ENCODE measurements at places on chromosomes 6 and 20. TPM values are rescaled to one million over a fixed set of nuclear protein-coding genes. Genes with fewer than 3 reads are reported as not detected.

DNA sequence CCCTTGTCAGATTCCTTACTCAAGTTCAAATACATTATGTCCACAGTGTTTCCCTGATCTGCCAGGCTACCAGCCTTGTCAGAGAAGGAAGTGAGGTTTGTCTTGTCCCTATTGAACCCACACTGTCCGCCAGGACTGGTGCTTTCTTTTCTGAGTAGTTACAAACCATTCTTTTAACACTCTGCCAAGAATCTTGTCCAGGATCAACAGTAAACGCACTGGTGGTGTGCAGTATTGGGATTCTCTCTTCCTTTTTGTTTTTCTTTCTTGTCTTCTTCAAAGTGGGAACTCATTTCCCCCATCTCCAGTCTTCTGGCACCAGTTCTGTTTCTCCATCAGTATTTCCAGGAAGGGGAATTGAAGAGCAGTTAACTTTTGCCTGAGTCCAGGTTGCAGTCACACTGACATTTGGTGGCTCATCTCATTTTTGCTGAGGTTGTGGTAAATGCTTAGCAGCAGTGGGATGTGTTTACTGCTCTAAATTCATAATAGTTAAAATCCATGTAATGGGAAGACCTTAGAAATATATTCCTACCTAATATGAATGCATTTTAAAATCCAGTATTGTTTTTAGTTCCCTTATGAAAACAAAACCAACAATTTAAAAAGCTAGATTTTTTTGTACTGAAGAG lies 295.3 kb downstream of the PRL start:
- no peak for DNase-seq

Gene BAG2
- polyA plus RNA-seq, result 3.9 TPM

DNA sequence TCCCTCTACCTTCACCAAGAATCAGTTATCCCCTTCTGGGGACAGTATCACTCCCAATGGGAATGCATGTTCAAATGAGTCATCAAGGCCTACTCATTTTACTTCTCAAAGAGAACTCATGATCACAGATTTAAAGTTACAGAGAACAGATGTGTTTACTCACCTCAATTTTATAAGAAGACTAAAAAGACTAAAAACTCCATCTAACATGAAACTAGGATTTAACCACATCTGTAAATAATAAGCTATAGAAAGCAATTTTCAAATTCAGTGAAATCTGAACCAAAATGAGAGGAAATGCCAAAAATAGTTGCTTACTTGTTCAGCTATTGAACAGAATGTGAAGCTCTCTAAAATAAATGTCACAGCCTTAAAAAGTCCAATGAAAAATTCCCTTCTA lies 300.1 kb upstream of the KCNQ5 start:
- DNase-seq, result no peak

DNA sequence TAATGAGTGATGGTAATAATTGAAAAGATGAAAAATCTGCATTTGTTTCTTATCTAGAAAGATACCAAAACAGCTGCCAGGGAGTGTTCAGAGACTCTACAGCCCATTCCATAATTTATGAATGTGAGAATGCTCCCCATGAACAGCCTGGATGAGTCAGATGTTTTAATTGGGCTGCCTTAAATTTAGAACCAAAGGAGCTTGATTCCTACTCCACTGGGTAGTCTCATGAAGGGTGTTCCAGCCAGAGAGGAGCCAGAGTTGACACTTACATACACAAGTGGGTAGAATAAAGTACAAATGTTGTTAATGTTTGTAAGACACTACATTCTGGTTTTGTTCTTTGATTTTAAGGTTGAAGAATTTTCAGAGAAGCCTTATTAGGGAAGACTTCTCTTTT lies 158.7 kb upstream of the PRND start:
- no peak for DNase-seq

Gene TOP1
- 13.5 TPM for polyA plus RNA-seq

Gene PRICKLE4
- polyA plus RNA-seq, result 6.1 TPM

DNA sequence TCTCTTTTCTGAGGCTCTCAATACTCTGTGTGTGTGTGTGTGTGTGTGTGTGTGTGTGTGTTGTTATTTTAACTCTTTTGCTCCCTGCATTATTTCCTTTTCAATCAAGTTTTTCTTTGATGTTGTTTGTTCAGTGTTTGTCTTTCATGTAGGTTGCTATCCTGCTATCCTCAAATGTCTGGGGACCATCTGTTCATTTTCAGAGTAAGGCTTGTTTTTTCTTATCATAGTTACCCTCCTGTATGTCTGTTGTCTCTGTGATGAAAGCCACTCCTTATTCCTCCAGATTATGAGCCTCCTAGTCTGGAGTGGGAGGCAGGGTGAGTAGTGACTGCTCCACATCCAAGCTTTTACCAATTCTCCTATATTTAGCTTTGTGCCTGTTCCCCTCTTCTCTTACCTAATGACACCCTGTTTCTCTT lies 9.2 kb downstream of the ENPP3 start:
- no peak for DNase-seq

- no peak for DNase-seq
These were observed 381.1 kb upstream of the ZFP64 start for GRCh38 chr20:52572687-52573086.

DNA sequence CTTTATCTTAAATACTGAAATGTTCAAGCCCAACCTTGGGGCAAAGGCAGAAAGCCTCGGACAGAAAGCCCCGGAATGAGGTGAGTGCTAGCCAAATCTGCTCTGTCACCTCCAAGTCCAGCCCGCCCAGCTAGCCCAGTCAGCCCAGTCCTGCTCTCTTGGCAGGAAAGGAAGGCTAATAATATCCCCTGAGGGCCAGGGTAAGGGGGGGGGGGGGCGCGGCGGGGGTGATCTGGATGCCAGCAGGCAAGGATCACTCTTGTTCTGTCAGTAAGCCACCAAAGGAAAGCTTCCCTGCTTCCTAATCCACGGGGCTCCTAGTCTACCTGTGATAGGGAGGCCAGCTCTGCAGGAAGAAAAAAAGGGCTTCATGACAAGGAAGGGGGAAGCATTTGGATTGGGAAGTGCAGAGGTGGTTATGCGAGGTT lies 1.1 kb downstream of the NDRG3 start:
- peak; percentile 71 for DNase-seq

DNA sequence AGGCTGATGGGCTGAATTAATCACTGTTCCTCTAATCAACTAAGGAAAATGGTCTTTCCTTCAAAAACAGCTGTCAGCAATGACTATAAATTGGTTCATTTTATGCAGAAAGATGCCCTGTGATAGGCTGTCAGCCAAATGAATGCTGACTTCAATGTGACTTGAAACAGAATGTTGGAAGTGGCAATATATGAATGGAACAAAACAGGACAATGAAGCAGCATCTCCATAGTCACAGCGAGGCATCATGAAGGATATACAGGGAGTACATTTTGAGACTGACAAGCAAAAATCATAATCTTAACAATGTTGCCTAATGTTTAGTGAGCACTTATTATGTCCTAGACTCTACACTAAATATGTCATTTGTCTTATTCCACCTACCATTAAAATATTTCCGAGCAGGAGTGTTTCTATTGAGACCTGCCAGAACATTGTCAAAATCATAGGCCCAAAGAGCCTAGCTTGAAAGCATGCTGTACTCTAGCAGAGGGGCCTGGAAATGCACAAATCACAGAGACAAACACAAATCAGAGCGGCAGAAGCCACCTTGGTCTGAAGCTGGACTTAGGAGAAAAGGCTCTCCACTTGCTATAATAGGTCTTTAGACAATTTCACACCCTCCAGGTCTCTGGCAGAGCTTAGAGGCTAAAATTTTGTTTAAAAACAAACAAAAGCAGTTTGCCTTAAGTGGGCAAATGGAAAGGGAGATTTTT lies 63.3 kb downstream of the FAM50B start:
- no peak for DNase-seq

Gene PLG
- not detected for polyA plus RNA-seq

- DNase-seq, result no peak
These were observed 526.1 kb downstream of the CDH26 start for GRCh38 chr20:60484316-60484715.

- no peak for DNase-seq
These were observed 125.0 kb upstream of the LAMA2 start for GRCh38 chr6:128757961-128758360.

- no peak for DNase-seq
These were observed 57.1 kb upstream of the BTN3A2 start for GRCh38 chr6:26307850-26308249.

- DNase-seq, result peak; percentile 14
These were observed 567 bp downstream of the HS3ST5 start for GRCh38 chr6:114342086-114342825.

DNA sequence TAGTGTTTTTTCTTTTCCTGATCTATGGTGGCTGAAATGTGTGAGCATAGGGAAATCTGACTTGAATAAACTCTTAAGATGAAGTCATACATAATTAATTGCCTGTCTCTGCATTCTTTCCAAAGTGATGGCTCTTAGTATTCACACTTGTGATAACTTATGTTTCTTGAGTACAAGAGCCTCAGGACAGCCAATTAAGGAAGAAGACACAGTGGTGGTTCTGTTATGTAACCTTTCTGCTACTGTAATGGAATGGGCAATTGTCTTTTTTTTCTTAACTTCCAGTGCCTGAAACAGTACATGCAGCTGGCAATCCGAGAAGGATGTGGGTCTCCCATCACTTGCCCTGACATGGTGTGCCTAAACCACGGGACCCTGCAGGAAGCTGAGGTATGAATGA lies 40.1 kb downstream of the RNF144B start:
- DNase-seq, result no peak

Gene TMEM200A
- not detected for polyA plus RNA-seq
